A172 (cell line): ENCODE measurements at places on chromosomes 1 and 21.

DNA sequence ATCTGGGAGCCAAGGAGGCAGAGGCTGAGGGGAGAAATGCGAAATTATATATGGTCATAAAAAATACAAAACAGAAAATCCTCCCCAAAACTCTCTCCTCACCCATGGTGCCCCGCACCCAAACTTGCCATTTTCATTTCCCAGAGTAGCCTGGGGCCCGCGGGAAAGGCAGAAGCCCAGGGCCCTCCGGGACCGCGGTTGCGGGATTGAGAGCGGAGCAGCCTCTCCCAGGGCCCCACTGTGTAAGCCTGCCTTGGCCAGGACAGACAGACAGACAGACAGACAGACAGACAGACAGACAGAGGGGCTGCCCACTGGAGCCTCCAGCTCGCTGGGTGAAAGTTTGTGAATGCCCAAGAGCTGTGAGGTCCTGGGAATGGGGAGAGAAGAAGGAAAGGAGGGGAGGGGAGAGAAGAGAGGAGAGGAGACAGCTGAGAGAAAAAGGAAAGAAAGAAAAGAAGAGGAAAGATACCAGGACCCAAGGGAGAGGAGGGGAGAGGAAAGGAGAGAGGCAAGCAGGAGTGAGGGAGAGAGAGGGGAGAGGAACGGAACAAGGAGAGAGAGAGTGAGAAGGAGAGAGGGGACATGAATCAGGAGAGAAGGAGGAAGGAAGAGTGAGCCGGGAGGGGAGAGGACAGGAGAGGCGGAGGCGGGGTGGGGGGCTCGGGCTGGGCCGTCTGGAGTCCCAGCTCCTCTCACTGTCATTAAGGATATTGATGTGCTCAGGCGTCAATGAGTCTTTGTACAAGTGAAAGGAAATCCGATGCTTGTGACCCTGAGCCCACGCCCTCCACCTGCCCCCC, 69.3 kb upstream of the CASZ1 start:
- no peak for DNase-seq

DNA sequence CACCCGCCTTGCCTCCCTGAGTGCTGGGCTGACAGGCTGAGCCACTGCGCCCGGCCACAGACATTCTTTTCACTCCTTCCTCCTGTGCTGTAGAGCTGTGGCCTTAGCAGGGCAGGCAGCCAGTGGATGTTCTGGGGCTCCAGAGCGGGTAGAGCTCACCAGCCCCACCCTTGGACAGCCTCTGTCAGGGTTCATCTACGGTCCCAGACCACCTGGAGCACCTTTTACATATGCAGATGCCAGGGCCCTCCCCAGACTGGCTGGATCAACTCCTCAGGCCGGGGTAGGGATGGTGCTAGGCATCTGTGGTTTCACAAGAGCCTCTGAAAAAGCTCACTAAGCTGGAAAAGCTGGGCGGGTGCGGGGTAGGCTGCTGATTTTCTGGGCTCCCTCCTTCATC, 4.6 kb downstream of the ATP13A2 start:
- no peak for DNase-seq

GRCh38 chr1:214662223-214662785, 59.3 kb downstream of the CENPF start:
- no peak for DNase-seq

DNA sequence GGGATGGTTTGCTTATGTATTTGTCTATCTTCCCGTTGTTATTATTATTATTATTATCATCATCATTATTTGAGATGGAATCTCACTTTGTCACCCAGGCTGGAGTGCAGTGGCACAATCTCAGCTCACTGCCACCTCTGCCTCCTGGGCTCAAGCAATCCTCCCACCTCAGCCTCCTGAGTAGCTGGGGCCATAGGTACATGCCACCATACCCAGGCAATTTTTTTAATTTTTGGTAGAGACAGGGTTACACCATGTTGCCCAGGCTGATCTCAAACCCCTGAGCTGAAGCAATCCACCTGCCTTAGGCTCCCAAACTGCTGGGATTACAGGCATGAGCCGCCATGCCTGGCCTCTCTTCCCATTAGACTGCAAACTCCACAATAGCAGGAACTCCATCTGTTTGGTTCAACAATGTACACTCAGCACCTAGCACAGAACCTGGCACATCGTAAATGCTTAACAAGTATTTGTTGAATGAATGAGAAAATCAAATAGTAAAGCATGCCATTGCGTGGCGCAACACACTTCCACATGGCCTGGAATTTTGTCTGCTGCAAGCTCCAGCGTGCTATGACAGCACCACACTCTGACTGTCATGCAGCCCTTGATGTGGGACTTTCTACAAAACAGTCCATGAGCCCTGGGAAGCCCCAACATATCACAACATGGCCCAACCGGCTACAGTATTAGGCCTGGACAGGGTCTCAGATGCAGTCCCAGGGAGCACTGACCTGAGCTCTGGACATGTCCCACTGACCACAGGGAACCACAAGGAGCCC, 3.8 kb upstream of the TINAGL1 start:
- no peak for DNase-seq

GRCh38 chr1:58570817-58571216, 6.2 kb downstream of the TACSTD2 start:
- no peak for DNase-seq

DNA sequence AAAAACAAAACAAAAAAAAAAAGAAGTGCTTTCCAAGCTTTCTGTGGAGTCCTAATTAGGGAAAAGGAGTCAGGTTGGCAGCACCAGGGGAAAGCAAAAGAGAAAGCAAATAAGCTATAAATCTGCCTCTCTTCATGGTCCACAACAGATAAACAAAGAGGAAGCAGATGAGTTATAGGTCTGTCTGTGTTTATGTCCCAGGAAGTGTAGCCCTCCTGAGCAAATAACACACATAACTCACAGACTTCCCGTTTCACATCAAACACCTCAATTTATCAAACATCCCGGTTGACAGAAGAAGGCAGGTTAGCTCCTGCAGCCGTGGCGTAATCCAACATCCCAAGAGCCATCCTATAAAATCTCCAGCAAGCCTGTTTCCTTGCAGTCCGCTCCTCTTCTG, 5.6 kb upstream of the SLC2A5 start:
- no peak for DNase-seq

GRCh38 chr21:39946199-39946598, 79.0 kb downstream of the PCP4 start:
- no peak for DNase-seq

DNA sequence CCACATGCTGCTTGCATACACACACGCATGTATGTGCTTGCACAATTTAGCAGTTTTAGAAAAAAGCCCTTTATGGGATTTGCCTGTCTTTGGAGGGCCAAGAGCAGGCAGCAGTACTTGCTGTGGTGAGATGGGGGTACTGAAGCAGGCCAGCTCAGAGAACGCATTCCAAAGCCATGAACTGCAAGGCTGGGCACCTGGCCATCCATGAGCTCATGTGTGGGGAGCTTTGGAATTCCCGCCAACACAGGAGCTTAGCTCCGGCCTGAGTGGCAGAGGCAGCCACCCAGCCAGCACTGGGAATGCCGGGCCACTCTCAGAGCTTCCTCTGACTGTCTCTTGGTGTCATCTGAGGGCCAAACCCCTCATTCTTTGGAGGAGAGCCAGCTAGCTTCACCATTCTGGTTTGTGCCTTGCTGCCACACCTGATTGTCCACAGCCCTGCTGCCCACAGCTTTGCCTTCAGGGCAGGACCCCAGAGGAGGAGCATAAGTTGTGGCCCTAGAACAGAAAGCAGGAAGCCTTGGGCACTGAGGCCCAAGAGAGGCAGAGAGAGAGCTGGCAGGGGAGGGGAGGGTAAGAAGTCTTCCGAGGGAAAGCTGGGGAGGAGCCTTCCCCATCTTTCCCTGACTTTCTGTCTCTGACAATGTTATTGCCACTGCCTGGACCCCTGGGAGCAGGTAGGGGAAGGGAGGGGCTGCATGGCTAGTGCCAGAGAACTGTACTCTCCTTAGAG, 92.1 kb upstream of the POU3F1 start:
- peak; percentile 95 for DNase-seq
